ENCODE measurements at places on chromosomes 7 and 10.

DNA sequence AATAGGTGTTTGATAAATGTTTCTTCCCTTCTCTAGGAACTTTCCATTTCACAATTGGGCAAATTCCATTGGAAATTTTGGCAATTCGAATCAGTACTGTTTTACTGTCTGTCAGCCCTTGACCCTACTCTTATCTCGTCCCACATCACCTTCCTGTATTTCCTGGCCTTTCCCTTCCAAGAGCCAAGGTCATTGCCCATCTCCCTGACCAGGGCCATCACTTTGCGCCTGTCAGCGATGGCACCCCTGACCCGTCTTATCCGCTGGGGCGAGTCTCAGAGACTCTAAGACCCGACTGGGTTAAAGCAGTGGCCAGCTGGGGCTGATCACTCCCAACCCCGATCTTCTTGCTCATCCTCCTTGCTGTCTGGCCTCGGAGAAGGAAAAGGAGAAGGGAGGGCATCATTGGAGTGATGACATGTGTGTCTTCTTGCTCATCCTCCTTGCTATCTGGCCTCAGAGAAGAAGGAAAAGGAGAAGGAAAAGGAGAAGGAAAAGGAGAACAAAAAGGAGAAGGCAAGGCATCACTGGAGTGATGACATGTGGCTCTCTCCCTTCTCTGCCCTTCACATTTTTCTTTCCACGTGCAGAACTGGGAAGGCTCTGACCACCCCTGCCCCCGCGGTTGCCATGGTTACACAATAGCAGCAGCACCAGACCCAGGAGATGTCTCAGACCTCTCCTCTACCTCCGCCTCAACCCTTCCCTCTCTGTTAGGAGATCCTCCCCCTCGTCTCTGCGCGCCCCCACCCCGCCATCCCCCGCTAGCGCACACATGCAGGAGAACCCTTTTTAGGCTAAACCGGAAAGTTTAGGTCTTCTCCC is 2.0 kb downstream of the SEMA3D start:
- no peak for DNase-seq

- DNase-seq, result no peak
Observed at GRCh38 chr7:135184254-135184841, 13.8 kb upstream of the CYREN start.

DNA sequence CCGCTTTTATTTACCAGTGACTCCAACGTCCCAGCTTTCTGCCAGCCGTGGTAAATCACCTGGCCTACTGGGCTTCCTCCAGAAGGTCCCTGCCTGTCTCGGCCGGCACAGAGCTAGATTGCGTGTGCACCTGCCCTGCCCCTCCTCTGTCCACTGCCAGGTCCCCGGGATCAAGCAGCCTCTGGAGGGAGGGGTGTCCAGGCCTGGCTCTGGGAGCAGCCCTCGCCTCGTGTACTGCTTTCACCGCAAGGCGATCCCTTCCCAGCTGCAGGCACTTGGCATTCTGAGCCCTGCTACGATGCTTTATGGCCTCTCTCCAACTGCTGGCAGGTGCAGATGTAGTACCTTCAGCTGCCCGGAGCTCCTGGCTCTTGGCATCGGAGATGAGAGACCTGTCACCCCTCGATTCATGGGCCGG is 7.4 kb downstream of the SLC29A3 start:
- DNase-seq, result no peak

DNA sequence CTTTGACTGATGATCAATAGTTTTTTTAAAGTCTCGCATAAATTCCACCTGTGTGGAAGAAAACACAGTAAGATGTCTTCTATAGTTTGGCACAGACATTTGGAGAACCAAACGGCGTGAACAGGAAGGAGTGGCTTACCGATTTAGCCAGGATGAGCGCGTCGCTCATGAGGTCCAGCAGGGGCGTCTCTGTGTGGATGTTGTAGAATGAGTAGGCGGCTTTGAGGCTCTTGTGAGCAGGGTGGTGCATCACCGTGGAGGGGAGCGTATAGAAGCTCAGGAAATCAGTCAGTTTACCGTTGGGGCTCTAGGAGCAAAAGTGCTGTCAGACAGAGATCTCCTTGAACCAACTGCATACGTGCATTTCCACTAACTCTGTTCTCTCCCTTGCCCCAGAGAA is 15.5 kb downstream of the RPP38 start:
- DNase-seq, result no peak

DNA sequence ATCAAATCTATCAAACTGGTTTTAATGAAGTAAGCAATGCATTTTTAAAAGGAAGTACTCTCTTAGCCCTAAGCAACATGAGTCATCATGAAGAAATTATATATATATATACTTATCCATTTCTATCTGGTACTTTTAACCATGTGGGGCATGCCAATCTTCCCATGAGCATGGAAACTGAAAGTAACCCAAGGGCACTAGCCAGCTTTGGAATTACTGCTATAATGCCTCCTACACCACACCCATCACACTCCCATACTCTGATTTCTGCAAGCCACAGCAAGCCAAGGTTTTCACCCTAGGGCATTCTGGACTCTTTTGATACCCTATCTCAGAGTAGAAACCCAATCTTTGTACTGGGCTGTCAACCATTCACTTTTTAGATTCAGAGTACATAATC is 204.6 kb downstream of the IMMP2L start:
- DNase-seq, result no peak

DNA sequence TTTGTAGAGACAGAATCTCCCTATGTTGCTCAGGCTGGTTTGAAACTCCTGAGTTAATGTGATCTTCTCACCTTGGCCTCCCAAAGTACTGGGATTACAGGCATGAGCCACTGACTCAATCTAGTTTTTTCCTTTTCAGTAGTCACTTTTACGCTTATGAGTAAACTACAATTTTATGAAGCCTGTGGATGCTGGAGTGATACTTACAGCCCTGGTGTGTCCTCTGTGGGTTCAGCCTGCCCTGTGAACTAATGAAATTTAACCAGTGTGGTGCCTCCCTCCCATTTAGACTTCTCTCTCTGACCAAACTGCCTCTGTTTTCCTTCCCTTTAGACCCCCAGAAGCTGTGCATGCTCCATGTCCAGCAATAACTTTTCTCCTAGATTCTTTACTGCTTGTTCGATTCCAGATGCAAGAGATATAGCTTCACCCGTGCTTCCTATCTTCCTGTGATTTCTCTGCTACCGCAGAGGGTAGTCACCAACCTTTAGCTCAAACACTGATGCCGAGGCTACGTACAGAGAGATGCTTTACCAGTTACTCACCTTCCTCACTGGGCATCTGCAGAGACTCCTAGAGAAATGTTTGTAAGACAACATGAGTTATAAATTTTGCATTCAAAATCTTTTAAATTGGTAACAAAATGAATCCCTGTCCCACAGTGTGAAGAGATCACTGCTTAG is 90.8 kb downstream of the KIAA1217 start:
- DNase-seq, result peak; percentile 70

DNA sequence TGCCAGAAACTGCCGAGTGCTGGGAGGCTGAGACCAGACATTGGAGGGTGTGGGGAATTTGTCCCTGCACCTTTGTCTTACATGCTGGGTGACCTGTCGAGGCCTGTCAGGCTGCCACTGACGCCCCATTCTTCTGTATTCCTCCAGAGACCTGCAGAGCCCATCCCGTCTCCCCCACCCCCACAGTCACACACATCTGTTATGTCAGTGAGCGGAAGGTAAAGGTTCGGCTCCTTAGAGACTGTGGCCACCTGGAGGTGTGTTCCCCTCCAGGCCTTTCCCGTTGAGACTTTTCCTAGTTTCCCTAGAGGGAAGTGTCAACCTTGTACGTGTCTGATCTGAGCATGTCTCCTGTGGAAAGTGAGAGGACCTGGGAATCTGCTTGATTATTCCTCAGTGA is 84.5 kb downstream of the ATXN7L1 start:
- DNase-seq, result no peak

- DNase-seq, result no peak
Observed at GRCh38 chr7:151113344-151114150, 27.3 kb downstream of the AGAP3 start.

DNA sequence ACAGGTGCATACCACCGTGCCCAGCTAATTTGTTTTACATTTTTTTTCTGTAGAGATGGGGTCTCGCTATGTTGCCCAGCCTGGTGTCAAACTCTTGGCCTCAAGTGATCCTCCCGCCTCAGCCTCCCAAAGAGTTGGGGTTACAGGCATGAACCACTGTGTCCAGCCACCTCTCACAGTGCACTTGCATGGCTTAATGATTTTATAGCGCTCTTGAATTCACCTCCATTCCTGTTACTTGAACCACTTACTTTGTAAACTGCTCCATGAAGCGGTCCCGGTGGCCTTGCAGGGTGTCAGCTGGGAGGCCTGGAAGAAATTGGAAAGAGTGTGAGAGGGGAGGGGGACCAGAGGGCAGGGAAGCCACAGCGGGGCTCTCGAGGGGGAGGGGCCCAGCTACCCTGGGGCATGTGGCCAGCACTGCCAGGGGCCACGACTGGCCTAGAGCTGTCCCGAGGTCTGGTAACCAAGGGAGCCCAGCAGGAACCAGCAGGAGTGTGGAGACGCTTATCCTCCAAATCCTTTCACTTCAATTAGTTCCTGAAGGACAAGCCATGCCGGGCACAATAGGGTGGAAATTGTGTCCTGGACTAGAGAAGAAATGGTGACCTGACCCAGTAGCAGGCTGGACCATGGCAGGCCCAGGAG is 76.0 kb downstream of the SPDYE5 start:
- no peak for DNase-seq

GRCh38 chr7:31123321-31123720 is 71.2 kb downstream of the ADCYAP1R1 start:
- DNase-seq, result no peak

DNA sequence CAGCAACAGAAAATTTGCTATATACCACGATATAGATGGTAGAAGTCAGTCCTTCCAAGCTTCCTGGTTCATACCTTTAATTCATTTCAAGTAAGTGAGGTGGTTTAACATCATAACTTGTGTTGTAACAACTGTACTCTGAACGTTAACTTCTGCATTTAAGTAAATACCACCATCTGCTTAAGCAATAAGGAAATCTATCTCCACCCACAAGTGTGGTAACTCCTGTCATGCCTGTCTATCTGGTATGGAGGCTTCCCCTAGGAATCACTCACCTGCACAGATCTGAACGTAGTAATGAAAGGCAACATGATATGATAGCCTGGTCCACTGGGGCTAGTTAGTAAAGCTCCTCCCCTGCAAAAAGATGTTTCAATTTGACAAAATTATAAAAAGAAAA is 2.3 kb downstream of the ERLIN1 start:
- DNase-seq, result no peak

DNA sequence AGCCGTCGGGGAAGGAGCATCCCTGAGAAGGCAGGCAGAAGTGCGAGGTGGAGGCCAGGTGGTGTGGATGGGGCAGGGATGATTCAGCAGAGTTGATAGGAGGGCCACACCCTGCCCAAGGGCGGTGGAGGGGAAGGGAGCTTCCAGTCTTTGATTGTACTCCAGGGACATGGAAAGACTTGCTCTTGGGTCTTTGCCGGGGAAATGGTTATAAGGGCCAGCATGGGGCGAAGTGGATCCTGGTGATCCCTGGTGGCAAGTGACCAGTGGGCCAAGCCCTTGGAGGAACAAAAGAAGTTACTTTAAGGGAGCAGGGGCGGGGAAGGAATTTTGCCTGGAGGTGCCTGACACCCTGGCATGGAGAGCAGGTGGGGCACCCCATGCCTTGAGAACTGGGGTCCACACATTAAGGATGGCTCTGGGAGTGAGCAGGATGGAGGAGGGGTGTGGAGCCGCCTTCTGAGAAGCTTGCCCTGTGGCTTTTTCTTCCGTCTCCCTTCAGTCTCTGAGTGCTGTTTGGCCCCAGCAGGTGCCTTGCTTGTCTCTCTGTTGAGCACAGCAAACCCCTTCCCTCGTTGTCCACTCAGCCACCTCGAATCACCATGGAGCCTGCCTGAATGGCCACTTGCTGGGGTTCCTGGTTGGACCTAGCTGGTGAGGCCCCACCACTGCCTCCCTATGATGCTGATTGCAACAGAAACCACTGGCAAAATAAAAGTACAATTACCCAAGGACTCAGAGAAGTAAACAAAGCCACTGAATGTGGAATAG is 83.9 kb downstream of the RAMP3 start:
- no peak for DNase-seq

DNA sequence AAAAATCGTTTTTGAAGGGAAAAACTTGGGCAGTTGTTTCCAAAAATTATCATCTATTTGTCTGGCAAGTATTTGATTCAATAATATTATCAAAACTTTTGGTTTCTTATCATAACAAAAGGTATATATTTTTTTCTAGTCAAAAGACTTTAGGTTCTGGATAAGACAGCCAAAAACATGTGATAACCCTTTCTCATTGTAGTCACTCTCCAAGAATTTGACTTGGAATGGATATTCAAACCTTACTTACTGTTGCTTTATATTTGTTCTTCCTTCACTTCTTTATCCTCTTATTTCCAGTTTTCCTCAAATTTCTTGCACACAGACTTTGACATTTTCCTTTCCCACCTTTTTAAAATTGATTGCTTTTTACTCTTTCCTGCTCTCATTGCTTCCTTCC is 140.9 kb upstream of the FAM3C start:
- DNase-seq, result no peak

DNA sequence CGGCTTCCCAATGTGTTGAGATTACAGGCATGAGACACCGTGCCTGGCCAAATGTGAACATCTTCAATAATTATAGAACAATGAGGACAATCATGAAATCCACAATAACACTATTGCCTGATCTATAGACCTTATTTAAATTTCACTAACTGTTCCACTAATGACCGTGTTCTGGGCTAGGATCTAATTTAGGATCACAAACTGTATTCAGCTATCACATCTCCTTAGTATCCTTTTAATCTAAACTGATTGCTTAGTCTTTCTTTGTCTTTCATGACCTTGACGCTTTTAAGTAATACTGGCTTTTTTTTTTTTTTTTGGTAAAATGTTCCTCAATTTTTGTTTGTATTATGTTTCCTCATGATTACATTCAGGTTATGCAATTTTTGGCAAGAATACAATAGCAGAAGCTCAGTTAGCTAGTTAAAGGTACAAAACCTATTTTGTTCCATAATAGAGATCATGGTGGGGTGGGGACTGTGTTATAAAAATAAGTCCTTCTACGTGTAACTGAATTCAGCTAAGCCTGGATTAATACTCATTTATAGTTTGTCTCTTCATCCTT is 158.4 kb downstream of the AOAH start:
- no peak for DNase-seq

- DNase-seq, result peak; percentile 13
Observed at GRCh38 chr10:96017191-96017687, 26.1 kb upstream of the CCNJ start.

Data from non-pigmented ciliary epithelial cell (primary cell).